ENCODE measurements at places on chromosomes 7 and 10.

GRCh38 chr7:127581716-127582115 lies 3.7 kb downstream of the GCC1 start:
- DNase-seq = no peak

GRCh38 chr10:71927776-71928592 lies 36.2 kb upstream of the CHST3 start:
- no peak for DNase-seq

DNA sequence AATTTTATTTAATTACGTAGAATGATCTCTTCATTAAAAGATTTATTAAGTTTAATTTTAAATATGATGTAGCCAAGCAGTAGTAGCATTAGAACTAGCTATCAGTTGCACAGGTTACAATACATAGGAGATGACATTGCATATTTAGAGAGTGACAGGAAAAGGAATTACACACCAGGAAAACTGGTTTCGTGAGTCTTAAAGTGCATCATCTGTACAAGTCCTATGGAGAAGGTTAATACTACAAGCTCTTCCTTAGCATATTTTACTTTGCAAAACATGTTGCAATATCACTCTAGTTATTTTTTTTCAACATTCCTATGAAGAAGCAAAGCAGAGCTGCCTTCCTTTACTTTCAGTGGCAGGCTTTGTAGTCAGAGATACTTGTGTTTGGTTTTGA lies 20.2 kb upstream of the SEM1 start:
- DNase-seq = no peak

GRCh38 chr7:130136579-130137167 lies 66.3 kb downstream of the KLHDC10 start:
- no peak for DNase-seq

DNA sequence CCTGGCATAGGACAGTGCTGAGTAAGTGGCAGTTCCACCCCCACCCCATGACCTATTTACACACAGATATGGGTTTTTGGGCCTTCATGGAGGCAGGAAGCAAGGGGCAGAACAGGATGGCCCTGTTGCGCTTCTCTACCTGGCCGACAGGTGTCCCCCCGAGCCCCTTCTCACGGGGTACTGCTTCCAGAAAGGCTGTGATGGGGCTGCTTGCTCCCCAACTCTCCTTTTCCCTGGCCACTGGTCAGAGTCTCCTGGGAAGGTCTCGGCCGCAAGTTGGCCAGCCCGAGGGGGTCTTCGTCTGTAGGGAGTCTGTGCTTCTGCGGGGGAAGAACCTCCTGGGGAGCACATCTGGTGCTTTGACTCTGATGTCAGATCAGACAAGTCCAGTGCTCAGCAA lies 139.8 kb upstream of the TNS3 start:
- DNase-seq = no peak

DNA sequence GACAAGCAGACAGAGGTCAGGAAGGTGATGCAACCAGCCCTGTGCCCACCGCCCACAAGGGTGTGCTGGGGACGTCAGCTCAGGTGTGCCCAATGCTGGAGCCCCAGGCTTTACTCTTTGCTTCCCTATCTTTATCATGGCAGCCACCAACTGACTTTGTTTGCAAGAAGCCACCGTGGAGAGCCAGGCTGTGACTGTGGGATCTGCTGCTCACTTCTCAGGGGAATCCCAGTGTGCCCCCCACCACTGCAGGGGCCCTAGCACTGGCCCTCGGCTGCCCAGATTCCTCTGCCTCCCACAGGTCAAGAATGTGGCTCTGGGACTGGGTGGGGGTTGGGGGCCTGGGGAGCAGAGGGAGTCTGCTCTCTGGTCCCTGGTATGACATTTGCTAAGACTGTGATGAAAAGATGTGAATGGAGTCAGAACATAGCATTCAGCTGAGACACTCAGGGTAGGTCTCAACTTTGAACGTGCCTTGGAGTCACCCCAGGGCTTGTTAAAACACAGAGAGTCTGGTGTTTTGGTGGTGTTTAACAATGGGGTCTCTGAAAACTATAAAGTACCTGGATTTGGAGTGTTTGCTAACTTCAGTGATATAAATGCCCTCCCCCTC lies 47.3 kb downstream of the ARHGAP22 start:
- no peak for DNase-seq

GRCh38 chr7:27250557-27251070 lies 8.0 kb downstream of the EVX1 start:
- DNase-seq = no peak

DNA sequence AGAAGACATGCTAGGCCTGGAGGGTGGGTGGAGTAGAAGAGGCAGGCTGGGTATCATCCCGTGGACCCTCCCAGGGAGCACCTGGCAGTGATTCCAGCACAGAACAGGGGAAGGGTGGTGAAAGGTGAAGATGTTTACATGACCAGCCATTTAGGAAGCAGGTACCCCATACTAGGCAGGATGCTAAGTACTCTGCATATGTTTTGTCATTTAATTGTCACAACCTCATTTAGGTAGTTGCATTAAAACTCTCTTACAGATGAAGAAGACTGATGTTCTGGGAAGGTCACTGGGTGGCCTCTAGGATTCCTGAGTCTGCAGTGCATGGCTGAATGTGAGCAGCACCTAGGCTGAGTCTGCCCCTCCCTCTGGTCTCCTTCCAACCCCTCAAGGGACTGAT lies 15.2 kb downstream of the ITPRIP start:
- no peak for DNase-seq

DNA sequence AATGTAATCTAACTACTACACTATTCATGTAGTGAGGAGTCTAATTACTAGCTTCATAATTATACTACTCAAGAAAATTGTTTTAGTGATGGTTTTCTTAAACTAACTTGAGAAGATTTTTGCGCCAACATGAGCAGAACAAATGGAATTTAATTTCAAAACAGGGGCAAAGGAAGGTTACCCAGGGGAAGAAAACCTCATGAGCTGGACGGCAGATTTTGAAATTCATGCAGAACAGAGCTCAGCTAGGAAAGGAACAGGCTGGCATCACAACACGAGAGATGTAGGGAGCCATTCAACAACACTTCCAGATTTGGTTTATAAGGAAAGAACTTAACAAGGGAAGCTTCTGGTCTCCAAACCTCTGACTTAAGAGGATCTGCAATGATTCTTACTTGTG lies 235.3 kb upstream of the PRKCQ start:
- DNase-seq = no peak

- DNase-seq = no peak
These were observed 73.4 kb downstream of the MYOF start for GRCh38 chr10:93408783-93409182.

DNA sequence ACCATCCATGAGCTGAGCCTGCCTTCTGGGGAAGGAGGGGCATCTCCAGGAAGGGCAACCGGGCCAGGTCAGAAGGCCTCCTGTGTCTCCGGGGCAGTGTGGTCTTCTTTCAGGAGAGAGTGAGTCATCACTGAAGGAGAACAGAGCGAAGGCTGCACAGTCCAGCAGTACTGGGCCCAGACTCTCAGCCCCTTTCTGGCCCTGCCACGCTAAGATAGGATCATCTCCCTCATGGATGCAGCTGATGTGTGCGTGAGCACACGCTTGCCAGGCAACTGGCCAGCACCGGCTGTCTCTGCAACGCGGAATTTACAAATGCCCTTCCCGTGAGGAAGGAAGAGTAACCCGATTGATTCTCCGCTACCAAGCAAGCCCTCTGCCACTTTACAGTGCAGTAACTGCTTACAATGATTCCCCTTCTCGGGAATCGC lies 328.2 kb downstream of the TNS3 start:
- DNase-seq = no peak

- DNase-seq = no peak
These were observed 511.4 kb downstream of the XPNPEP1 start for GRCh38 chr10:109411917-109412316.

DNA sequence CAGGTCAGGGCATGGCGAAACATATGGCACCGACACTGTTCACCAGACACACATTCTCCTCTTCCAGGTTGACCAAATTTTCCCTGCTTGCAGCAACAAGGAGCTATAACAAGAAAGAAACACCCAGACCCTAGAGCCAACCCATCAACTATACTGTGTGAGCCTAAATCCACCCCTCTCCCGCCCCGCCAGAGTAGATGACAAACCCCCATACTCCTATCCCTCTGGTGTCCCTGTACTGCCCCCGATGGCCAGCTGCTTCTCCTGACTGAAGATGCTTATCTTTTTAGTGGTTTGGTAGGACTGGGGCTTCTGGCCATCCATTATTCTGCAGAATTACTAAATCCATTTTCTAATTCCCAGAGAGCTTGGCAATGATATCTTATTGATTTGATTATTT lies 70.1 kb upstream of the EEPD1 start:
- DNase-seq = no peak

- no peak for DNase-seq
These were observed 4.9 kb downstream of the PILRA start for GRCh38 chr7:100378114-100378755.

DNA sequence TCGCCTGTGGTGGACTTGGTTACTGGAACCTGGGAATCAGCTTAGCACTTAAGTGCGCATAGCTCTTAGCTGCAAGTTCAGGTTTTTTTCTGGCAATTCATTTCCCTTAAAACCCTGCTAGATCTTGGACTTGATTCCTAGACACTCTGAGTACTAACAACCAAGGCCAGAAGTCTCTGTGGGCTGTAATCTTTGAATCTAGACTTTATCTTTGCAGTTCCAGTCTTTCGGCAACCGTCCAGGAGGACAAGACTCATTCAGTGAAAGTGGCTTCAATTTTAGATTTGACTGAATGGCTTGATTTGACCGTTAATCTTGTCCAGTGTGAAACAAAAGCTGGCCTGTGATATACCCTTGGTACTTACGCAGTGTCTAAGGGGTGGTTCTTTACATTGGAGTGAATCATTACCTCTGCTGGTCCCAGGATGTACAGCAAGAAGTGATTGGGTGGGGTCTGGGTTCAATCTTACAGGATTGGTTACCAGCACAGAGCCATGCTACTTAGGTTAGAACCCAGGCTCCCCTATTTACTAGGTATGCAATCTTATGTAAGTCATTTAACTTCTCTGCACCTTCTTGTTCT lies 16.4 kb downstream of the PTTG1IP2 start:
- no peak for DNase-seq

GRCh38 chr10:127888521-127889312 lies 4.0 kb downstream of the CLRN3 start:
- no peak for DNase-seq

- DNase-seq = no peak
These were observed 205.5 kb downstream of the DNAJB6 start for GRCh38 chr7:157542068-157543021.

- DNase-seq = no peak
These were observed 25.2 kb upstream of the NCAPG2 start for GRCh38 chr7:158729646-158730382.

DNA sequence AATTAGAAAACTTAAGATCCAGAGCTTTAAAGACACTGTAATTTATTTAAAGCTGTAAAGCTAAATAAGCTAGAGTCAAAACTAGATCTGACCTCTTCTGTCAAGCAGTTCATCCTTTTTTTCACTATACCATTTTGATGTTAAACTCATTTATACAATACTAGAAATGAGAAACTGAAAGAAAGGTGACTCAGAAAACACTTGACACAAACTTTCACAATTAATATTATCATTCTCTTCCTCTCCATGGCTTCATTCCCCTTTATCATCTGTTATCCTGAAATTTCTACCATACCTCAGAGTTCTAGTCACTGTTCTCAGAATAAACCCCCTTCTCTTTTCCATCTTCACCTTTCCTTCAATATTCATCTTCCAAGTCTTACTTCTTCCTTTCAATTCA lies 1.3 kb downstream of the FIGNL1 start:
- DNase-seq = no peak

- no peak for DNase-seq
These were observed 17.0 kb downstream of the CHST12 start for GRCh38 chr7:2420216-2420933.

DNA sequence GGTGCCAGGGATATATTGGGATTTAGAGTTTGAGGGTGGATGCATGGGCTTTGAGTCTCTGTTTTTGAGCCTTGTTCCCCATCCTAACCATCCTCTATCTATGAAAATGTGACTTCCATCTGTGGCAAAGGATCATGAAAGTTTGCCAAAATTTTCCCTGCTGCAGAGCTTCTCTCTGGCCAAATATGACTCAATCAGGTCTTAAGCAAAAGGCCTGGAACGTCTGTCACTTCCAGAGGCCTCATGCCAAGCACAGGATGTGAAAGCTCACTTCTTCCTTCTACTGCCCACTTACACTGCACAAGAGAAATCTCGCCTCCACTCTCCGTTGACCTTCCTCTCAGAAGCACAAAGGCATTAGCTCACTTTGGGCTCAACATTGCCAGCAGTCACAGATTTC lies 696.9 kb upstream of the NRP1 start:
- DNase-seq = no peak

DNA sequence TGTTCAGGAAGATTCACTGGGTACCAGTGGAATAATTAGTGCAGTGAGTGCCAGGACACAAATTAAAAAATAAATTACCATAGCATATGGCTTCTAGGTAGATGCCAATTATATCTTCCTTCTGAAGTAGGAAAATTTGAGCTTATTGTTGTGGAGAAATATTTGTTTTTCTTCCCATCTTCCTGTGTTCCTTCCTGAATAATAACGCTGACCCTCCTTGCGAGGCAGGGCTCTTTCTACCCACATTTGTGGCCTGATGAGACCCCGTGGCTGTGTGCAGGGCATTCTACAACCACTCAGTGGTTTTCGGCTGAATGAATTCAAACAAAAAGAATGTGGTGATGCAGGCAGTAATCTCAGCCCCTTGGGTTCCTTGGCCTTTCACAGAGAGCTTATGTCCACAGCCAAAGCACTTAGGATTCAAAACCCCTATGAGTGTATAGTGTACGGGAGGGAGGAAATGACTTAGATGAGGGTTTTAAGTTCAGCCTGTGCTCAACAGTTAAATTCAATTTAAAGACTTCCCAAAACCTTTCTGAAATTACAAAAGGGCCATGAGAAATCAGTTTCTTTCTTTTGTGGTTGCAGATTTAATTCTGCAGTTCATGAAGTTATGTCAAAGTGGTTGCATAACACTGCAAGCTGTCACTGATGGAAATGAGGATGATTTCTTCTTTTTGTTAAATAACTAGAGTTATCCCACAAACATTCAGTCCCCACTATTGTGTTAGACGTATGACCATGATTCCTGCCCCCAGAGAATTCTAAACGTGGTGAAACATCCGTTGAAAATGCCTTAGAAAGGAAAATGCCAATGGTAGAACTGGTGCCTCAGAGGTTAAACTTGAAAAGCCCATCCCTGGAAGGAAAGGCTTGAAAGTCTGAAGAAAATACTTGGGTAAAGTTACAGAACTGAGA lies 255.3 kb downstream of the FZD1 start:
- DNase-seq = no peak

DNA sequence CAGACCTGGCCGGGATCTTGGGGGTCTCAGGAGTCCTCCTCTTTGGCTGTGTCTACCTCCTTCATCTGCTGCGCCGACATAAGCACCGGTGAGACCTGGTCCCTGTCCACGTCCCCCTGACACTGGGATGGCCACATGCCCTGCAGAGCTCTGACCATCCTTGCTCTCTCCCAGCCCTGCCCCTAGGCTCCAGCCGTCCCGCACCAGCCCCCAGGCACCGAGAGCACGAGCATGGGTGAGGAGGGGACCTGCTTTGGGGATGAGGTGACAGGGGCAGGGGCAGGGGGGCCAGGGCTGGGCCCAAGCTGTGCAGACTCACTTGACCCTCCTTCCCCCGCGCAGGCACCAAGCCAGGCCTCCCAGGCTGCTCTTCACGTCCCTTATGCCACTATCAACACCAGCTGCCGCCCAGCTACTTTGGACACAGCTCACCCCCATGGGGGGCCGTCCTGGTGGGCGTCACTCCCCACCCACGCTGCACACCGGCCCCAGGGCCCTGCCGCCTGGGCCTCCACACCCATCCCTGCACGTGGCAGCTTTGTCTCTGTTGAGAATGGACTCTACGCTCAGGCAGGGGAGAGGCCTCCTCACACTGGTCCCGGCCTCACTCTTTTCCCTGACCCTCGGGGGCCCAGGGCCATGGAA lies 959 bp downstream of the PVRIG start:
- DNase-seq = no peak

GRCh38 chr10:87861953-87862678 lies 1.2 kb downstream of the KLLN start:
- DNase-seq = peak; percentile 83

All from activated CD4-positive, alpha-beta T cell treated with anti-CD3 and anti-CD28 coated beads, Interleukin-2, amount 50 U/mL, for 24 hours (primary cell).